ENCODE measurements at places on chromosomes 2 and 18.

GRCh38 chr2:37414470-37414949 is 70.1 kb downstream of the QPCT start:
- H3K4me1 ChIP-seq: peaks cover 6% of the 10 kb centered on the region
- H3K27me3 ChIP-seq: no peaks in the 10 kb centered on the region
- peak overlapping the region; percentile 39 for H3K4me3 ChIP-seq

DNA sequence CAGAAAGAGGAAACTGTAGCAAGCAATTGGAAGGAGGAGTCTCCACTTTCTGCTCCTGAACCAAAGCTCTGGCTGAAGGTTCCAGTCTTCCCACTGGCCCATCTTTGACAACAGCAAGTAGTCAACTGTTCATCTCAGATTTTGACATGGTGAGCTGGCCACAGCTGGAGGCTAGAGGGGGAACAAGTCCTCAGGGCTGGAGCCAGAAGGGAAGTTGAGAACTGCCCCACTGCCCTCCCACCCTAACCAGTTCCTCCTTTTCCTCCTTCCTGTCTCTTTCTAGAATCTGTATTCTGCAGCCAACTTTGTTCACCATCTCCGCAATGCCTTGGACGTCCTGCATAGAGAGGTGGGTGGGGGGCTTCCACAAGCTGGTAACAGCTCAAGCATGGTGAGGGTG is 105.8 kb downstream of the PLB1 start:
- H3K4me3 ChIP-seq: no peak overlapping the region
- no peak for ATAC-seq
- H3K4me1 ChIP-seq: peaks cover 9% of the 10 kb centered on the region
- no peaks in the 10 kb centered on the region for H3K27me3 ChIP-seq
- no peak overlapping the region for H3K27ac ChIP-seq

GRCh38 chr2:20434588-20435294 is 12.1 kb upstream of the RHOB start:
- peaks cover 33% of the 10 kb centered on the region for H3K27me3 ChIP-seq
- H3K36me3 ChIP-seq: no peaks in the 10 kb centered on the region
- ATAC-seq: no peak
- H3K4me3 ChIP-seq: no peak overlapping the region

- no peaks in the 10 kb centered on the region for H3K4me1 ChIP-seq
- no peak overlapping the region for H3K27ac ChIP-seq
- no peak overlapping the region for H3K4me3 ChIP-seq
These were observed 57.0 kb upstream of the LRRTM4 start for GRCh38 chr2:77579076-77579769.

GRCh38 chr2:101725038-101725437 is 27.5 kb downstream of the MAP4K4 start:
- peak overlapping the region; percentile 46 for H3K4me3 ChIP-seq
- H3K36me3 ChIP-seq: no peaks in the 10 kb centered on the region

DNA sequence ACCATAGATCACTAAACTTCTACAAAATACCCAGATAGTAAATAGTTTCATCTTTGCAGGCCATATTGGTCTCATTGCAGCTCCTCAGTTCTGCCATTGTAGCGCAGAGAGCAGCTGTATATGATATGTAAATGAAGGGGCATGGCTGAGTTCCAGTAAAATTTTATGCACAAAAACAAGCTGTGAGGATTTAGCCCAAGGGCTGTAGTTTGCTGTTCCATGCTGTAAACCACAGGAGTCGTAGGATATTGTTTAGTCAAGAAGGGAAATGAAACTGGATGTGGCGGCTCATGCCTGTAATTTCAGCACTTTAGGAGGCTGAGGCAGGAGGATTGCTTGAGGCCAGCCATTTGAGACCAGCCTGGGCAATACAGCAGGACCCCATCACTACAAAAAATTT is 83.0 kb downstream of the MGAT5 start:
- ATAC-seq: no peak
- H3K27me3 ChIP-seq: no peaks in the 10 kb centered on the region
- H3K36me3 ChIP-seq: peaks cover 78% of the 10 kb centered on the region
- H3K27ac ChIP-seq: peak overlapping the region; percentile 50
- H3K4me3 ChIP-seq: no peak overlapping the region
- H3K4me1 ChIP-seq: peaks cover 29% of the 10 kb centered on the region

- H3K27ac ChIP-seq: peak overlapping the region; percentile 78
- peaks cover 5% of the 10 kb centered on the region for H3K36me3 ChIP-seq
- H3K4me3 ChIP-seq: peak overlapping the region; percentile 49
- H3K4me1 ChIP-seq: peaks cover 5% of the 10 kb centered on the region
- H3K27me3 ChIP-seq: no peaks in the 10 kb centered on the region
These were observed 15.4 kb upstream of the RMC1 start for GRCh38 chr18:23487738-23488570.

GRCh38 chr2:109336296-109336695 is 207.3 kb downstream of the SH3RF3 start:
- H3K4me3 ChIP-seq: no peak overlapping the region
- peaks cover 21% of the 10 kb centered on the region for H3K27me3 ChIP-seq
- H3K4me1 ChIP-seq: peaks cover 13% of the 10 kb centered on the region
- no peaks in the 10 kb centered on the region for H3K36me3 ChIP-seq

DNA sequence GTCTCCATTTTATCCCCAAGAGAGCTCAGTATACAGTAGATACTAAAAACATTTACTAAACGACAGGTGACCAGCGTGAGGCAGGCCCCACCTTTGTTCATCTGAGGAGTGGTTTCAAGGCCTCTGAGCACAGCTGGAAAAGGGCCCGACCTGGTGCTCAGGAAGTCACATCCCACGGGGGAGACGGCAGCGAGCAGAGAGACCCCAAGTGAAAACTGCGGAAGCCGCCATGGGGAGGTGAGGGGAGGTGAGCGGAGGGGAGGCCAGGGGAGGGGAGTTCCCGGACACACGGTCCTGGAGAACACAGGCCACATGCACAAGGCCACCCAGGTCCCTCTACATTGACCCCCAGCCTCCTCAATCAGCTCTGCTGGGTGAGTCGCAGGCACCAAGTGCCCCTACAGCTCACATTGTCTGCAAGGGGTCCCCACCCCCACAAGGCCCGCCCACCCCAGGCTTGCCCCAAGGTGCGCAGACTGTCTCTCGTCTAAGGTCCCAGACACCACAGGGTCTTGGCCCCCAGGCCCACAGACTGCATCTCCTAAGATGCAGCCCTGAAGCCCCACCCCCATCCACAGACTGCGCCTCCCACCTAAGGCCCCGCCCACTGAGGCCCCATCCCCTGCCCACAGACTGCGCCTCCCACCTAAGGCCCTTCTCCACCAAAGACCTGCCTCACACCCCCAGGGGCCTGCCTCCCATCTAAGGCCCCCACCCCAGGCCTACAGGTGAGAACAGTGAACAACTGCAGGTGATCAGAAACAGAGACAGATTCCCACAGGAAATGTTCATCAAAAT is 19.1 kb downstream of the PARD6G start:
- H3K4me3 ChIP-seq: no peak overlapping the region
- ATAC-seq: no peak

GRCh38 chr2:33421820-33422219 is 54.6 kb upstream of the RASGRP3 start:
- no peak overlapping the region for H3K27ac ChIP-seq
- H3K4me3 ChIP-seq: no peak overlapping the region
- ATAC-seq: no peak
- H3K36me3 ChIP-seq: no peaks in the 10 kb centered on the region

DNA sequence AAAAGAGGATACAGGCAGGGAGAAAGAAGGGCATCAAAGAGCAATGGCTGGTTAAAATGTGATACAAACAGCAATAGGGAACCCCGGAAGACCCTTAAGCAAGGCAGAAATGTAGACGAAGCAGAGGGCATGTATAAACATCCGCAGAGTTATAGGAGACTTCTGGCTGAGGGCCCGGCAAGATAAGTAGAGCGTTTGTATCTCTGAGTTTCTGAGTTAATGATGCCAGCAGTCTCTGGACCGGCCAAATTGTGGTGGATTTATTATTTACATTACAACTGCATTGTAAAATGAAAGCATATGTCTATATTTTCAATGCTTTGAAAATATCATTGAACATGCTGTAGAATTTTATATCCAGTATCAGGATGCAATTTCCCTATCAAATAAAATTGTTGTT is 148.0 kb upstream of the KCTD1 start:
- no peak overlapping the region for H3K27ac ChIP-seq
- H3K4me3 ChIP-seq: no peak overlapping the region
- ATAC-seq: no peak

DNA sequence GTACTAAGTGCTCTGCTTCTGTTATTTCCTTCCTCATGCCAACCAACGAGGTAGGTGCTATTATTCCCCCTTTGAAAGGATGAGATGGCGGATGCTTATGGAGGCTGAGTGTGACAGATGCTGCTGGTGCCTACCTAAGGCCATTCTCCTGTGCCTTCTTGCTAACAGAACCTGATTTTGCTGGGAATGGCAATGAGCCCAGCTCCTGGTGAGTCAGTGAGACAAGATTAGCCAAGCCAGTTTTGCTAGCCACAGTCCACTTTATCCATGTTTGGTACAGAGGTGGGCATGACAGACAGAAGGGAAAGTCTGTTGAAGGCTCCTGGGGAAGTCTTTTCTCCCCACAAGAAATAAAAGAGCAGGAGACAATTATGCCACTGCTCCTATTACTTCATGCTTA is 43.7 kb upstream of the TMEM163 start:
- H3K4me3 ChIP-seq: no peak overlapping the region
- H3K4me1 ChIP-seq: no peaks in the 10 kb centered on the region
- no peak overlapping the region for H3K27ac ChIP-seq
- ATAC-seq: no peak
- peaks cover 19% of the 10 kb centered on the region for H3K27me3 ChIP-seq

DNA sequence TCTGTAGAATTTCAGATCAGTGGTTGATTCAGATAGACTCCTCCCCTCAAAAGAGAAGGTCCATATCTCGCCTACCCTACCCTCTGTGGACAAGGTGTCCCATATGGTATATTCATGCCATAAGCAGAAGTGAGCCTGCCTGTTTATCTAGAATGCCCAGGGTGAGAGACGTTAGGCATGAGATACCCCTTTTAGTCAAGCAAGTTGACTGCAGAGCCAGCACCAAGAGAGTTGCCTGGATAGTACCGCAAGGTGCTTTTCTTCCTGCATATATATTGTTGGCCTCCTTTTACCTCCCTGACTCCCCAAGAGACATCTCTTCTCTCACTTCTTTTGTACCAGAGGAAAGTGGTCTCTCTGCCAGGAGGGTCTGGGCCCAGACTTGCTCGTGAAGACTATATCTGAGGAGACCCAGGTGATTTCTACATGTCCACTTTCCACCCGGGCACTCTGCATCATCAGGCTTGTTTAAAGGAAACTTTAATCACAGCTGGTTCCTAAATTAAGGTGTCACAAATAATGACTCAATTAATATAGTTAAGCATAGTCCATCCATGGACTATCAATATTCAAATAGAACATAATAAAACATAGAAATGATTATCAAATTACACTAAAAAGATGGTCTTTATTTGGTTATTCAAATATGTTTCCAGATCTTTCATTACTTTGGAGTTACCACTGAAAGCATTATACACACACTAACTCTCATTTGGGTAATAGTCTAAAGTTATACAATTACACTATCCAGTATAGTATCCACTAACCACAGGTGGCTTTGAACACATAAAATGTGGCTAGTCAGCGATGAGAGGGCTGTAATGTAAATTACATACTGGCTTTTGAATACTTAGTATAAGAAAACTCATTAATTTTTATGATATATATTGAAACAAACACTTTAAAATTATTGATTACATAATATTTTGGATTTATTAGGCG is 4.1 kb downstream of the ITGA4 start:
- H3K27me3 ChIP-seq: no peaks in the 10 kb centered on the region
- peaks cover 45% of the 10 kb centered on the region for H3K4me1 ChIP-seq
- peak overlapping the region; percentile 95 for H3K4me3 ChIP-seq
- peak overlapping the region; percentile 92 for H3K27ac ChIP-seq
- no peak for ATAC-seq
- H3K36me3 ChIP-seq: peaks cover 70% of the 10 kb centered on the region
